ENCODE measurements at places on chromosomes 1 and 21.
A peak's percentile ranks its signal among the peaks of the same experiment; 100 is the strongest.

GRCh38 chr1:6107409-6108356 is 62.0 kb downstream of the KCNAB2 start:
- H3K27me3 ChIP-seq: no peaks in the 10 kb centered on the region
- H3K4me3 ChIP-seq: no peak overlapping the region
- H3K36me3 ChIP-seq: no peaks in the 10 kb centered on the region
- no peak for DNase-seq
- H3K4me1 ChIP-seq: no peaks in the 10 kb centered on the region

- H3K36me3 ChIP-seq: peaks cover 3% of the 10 kb centered on the region
- H3K27me3 ChIP-seq: no peaks in the 10 kb centered on the region
- H3K4me3 ChIP-seq: no peak overlapping the region
- H3K27ac ChIP-seq: no peak overlapping the region
- no peak for DNase-seq
Measured at GRCh38 chr21:25956993-25957714, 213.4 kb downstream of the APP start.

DNA sequence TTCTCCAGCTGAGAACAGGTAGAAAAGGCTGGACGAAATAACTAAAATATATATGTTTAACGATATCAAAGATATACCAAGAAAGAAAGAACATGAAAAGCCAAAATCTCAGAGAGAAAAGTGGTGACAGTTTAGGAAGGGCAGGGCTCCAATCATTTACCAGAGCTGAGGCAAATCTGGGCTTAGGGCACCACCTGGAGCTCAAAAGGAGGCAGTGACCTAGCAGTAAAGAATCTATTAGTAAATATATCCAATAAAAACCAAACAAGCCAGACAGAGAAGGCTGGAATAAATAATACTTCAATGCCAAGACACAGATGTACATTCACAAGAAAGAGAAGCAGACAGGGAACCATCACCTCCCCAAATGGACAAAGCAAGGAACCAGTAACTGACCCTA is 43.5 kb downstream of the CHIA start:
- H3K36me3 ChIP-seq: no peaks in the 10 kb centered on the region
- no peak for DNase-seq
- no peaks in the 10 kb centered on the region for H3K4me1 ChIP-seq

- peaks cover 57% of the 10 kb centered on the region for H3K4me1 ChIP-seq
- peak overlapping the region; percentile 97 for H3K27ac ChIP-seq
- DNase-seq: no peak
- H3K36me3 ChIP-seq: no peaks in the 10 kb centered on the region
- no peaks in the 10 kb centered on the region for H3K27me3 ChIP-seq
Measured at GRCh38 chr1:31646259-31646960, 1.7 kb upstream of the PEF1 start.

All from ascending aorta (tissue), 2 donors.